ENCODE measurements at places on chromosomes 12 and 14. TPM values are rescaled to one million over a fixed set of nuclear protein-coding genes. Genes with fewer than 3 reads are reported as not detected.

DNA sequence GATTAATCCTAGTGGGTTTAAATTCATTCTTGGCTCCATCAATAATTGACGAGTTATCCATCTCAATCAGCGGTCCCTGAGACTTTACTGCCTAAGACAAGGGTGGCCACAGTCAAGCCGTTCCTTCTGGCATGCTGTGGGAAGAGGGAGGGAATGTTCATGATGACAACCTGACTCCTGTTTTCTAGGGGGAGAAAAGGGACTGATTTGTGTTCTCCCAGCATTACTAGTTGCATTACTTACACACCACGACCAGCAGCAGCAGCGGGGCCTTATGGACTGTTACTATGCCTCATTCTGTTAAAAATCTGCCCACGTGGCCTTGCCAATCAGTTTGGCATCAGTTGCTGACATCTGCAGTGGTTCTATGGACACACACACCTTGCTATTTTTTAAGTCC is 29.9 kb downstream of the PLEKHG7 start:
- H3K27me3 ChIP-seq = no peaks in the 10 kb centered on the region
- no peak overlapping the region for H3K4me3 ChIP-seq
- H3K27ac ChIP-seq = no peak overlapping the region
- peaks cover 28% of the 10 kb centered on the region for H3K4me1 ChIP-seq
- no peaks in the 10 kb centered on the region for H3K36me3 ChIP-seq

GRCh38 chr14:58746261-58746660 is 108.5 kb downstream of the DACT1 start:
- no peaks in the 10 kb centered on the region for H3K27me3 ChIP-seq
- H3K4me1 ChIP-seq = peaks cover 36% of the 10 kb centered on the region
- H3K27ac ChIP-seq = no peak overlapping the region
- H3K4me3 ChIP-seq = no peak overlapping the region
- DNase-seq = peak; percentile 52

GRCh38 chr14:91269076-91269991 is 24.8 kb upstream of the GPR68 start:
- H3K27ac ChIP-seq = peak overlapping the region; percentile 81
- no peaks in the 10 kb centered on the region for H3K27me3 ChIP-seq
- DNase-seq = peak; percentile 91
- peaks cover 12% of the 10 kb centered on the region for H3K4me1 ChIP-seq
- peak overlapping the region; percentile 42 for H3K4me3 ChIP-seq

DNA sequence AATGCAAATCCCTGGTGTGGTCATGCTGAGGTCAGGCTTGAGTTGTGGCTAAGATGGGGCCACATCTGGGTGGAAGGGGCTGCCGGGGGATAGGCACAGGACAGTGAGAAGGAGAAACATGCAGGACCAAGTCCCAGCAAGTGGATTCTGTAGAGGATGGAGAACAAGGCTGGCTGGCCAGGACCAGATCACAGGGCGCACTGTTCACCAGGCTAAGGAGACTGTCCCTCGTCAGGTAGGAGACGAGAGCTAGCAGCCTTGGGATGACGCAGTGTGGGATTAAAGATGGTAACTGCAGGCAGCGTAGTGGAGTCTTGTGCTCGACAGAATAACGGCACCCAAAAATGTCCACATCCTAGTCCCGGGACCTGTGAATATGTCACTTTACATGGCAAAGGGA is 336.1 kb downstream of the BCL11B start:
- H3K4me1 ChIP-seq = no peaks in the 10 kb centered on the region
- no peaks in the 10 kb centered on the region for H3K36me3 ChIP-seq
- H3K4me3 ChIP-seq = no peak overlapping the region
- no peak overlapping the region for H3K27ac ChIP-seq

DNA sequence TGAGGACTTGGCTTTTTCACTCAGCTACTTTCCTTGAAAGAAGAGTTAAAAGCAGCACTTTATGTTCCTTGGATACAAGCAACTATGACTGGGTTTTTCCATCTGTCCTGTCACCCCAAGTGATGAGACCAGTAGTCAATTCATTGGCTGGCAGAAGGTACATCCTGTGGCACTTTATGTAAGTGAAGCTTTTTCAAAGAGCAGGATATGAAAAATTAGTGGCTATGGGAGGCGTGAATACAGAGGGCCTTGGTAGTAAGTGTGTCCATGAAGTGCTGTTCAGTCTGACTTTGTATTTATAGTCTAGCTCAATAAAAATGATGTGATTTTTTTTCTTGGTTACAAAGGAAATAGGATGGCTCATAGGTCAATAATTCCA is 68.8 kb downstream of the DRAM1 start:
- H3K4me3 ChIP-seq = no peak overlapping the region
- no peaks in the 10 kb centered on the region for H3K4me1 ChIP-seq
- H3K36me3 ChIP-seq = no peaks in the 10 kb centered on the region
- H3K27me3 ChIP-seq = no peaks in the 10 kb centered on the region

GRCh38 chr14:79702197-79702596 is 509.1 kb downstream of the DIO2 start:
- no peak for DNase-seq
- no peak overlapping the region for H3K27ac ChIP-seq
- H3K4me3 ChIP-seq = no peak overlapping the region
- no peaks in the 10 kb centered on the region for H3K36me3 ChIP-seq

- peaks cover 10% of the 10 kb centered on the region for H3K4me1 ChIP-seq
- no peaks in the 10 kb centered on the region for H3K27me3 ChIP-seq
- peak; percentile 74 for DNase-seq
- H3K27ac ChIP-seq = peak overlapping the region; percentile 2
These were observed 8.9 kb downstream of the BICD1 start for GRCh38 chr12:32115404-32116104.

- no peaks in the 10 kb centered on the region for H3K27me3 ChIP-seq
- H3K27ac ChIP-seq = peak overlapping the region; percentile 96
- DNase-seq = peak; percentile 41
- peaks cover 41% of the 10 kb centered on the region for H3K36me3 ChIP-seq
These were observed 1.2 kb downstream of the DYRK2 start for GRCh38 chr12:67649570-67650387.

DNA sequence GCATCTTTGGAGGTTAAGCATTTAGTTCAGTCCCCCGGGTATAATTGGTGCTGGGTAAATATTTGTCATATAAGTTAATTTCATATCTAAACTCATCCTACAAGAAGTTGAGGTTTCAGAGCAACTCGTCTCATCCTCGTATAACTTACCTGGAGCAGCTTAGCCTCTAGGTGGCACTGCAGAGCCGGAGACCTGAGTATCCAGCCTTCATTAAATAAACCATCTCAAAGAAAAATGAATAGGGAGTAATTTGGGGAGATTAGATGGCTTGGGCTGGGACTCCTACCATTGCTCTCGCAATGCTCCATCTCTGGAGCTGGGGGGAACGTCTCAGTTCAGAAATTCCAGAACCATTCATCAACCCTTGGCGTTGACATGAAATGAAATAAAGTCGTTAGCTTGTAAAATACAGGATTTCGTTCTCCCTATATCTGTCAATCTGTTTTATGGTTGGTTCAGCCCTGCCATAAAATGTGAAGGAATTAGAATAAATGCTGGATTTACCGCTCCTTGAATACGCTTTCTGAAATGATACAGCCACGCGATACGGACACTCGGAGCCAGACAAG is 122.9 kb upstream of the TMEM132D start:
- H3K27ac ChIP-seq = no peak overlapping the region
- no peaks in the 10 kb centered on the region for H3K36me3 ChIP-seq
- no peak overlapping the region for H3K4me3 ChIP-seq
- no peaks in the 10 kb centered on the region for H3K4me1 ChIP-seq
- peak; percentile 60 for DNase-seq

DNA sequence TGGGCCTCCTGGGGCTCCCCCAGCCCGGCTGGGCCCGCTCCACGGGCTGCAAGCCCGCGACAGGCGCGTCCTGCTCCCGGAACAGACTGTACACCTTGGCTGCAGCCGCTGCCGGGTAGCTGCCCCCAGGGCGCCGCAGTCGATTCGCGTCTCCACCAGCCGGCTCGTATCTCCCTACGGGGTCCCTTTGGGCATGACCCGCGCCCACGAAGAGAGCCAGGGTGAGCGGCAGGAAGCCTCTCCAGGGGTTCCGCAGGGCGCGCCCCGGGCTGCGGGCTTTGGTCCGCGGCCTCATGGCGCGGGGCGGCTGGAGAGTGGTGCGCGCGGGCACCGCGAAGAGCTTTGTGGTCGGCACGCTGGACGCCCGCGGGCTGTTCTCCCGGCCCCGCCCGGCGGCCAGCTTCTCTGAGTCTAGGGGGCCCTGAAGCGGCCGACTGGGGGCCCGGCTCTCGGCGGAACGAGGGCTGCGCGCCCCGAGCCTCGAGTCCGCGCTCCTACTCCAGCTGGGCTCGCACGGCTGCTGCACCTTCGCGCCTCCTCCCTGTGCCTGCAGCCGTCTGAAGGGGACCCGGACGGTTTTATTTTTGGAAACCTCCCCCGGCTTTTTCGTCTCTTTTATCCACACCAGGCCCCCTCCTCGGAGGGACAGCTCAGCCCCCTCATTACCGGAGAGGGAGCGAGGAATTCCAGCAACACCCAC is at the start of gene LTBP2:
LTBP2 (minus strand) TSS at position 588 of the 700 bp plus-strand sequence; CDS start at position 295, 293 bp downstream.
- no peak within 1 kb of the TSS for H3K27ac ChIP-seq
- no peak for DNase-seq
- H3K4me3 ChIP-seq = peak within 1 kb of the TSS; percentile 56
- H3K27me3 ChIP-seq = no peaks in the 10 kb centered on the region
- no peaks in the 10 kb centered on the region for H3K36me3 ChIP-seq
- H3K4me1 ChIP-seq = peaks cover 16% of the 10 kb centered on the region

GRCh38 chr12:66453844-66454243 is 151.6 kb downstream of the HELB start:
- no peaks in the 10 kb centered on the region for H3K36me3 ChIP-seq
- H3K27ac ChIP-seq = no peak overlapping the region
- DNase-seq = no peak

GRCh38 chr12:95723693-95724384 is 66.7 kb downstream of the NTN4 start:
- no peak for DNase-seq
- H3K4me3 ChIP-seq = no peak overlapping the region
- H3K27me3 ChIP-seq = no peaks in the 10 kb centered on the region
- H3K27ac ChIP-seq = no peak overlapping the region
- H3K4me1 ChIP-seq = peaks cover 4% of the 10 kb centered on the region

DNA sequence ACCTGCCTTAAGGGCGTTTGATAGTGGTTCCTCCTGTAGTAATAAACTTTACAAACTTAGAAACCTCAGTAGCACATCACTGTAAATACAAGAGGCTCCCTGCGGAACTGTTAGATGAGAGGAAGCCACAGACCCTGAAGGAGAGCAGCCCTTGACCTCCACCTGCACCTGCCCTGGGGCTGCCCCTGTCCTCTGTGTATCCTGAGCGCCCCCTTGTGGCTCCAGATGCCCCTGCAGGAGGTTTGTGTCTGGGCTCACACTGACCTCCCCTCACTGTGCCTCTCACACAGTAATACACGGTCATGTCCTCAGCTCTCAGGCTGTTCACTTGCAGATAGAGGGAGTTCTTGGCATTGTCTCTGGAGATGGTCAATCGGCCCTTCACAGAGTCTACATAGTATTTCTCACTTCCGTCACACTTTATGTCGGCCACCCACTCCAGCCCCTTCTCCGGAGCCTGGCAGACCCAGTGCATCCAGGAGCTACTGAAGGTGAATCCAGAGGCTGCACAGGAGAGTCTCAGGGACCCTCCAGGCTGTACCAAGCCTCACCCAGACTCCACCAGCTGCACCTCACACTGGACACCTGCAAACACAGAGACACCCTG is 1059.8 kb downstream of the TMEM121 start:
- H3K4me3 ChIP-seq = no peak overlapping the region
- H3K27me3 ChIP-seq = peaks cover 3% of the 10 kb centered on the region
- peak; percentile 27 for DNase-seq
- no peak overlapping the region for H3K27ac ChIP-seq
- no peaks in the 10 kb centered on the region for H3K36me3 ChIP-seq

- no peak overlapping the region for H3K27ac ChIP-seq
- peaks cover 66% of the 10 kb centered on the region for H3K36me3 ChIP-seq
- H3K4me1 ChIP-seq = no peaks in the 10 kb centered on the region
- no peaks in the 10 kb centered on the region for H3K27me3 ChIP-seq
These were observed 10.4 kb downstream of the POLE2 start for GRCh38 chr14:49677643-49678042.

GRCh38 chr14:96040828-96041371 is 1.7 kb downstream of the C14orf132 start:
- H3K4me1 ChIP-seq = no peaks in the 10 kb centered on the region
- DNase-seq = no peak
- no peak overlapping the region for H3K4me3 ChIP-seq
- H3K36me3 ChIP-seq = no peaks in the 10 kb centered on the region
- no peaks in the 10 kb centered on the region for H3K27me3 ChIP-seq
- H3K27ac ChIP-seq = no peak overlapping the region

DNA sequence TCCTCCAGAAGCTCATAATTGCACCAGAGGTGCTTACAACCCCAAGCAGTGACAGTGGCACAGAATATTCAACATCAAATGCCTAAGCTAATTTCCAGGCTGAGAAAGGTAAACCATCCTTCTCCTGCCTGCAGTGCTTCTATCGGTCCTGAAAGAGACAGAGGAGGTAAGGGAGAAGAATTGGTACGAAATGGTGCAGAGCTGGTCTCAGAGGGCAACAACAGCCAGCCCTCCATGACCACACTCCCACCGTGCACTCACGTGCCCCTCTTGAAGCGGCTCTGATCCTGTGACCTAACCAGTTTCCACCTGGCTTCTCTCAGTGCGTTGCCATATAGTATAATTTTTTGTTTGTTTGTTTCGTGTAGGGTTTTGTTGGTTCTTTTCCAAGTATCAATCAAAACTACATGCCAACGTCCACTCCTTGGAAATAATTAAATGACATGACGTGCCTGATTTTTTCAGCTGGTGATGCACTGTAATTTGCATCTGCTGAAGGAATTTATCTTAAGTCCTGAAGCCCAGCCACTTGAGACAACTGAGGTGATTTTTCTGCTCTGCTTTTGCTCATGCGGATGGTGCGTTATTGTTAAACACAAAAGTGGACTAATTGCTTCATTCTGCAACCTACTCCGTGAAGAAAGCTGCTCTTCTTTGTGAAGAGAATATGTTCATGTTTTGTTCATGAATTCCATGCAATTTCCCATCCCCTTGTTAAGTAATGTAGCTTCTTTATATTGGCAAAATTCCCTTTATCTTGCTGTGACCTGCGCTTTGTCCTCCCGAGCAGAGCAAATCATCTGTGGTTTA is 1.3 kb upstream of the ATP2A2 start:
- DNase-seq = no peak
- H3K4me1 ChIP-seq = peaks cover 14% of the 10 kb centered on the region
- no peaks in the 10 kb centered on the region for H3K27me3 ChIP-seq
- H3K4me3 ChIP-seq = peak overlapping the region; percentile 89
- H3K36me3 ChIP-seq = peaks cover 21% of the 10 kb centered on the region
- H3K27ac ChIP-seq = no peak overlapping the region

- peaks cover 15% of the 10 kb centered on the region for H3K27me3 ChIP-seq
- peaks cover 8% of the 10 kb centered on the region for H3K4me1 ChIP-seq
- H3K4me3 ChIP-seq = no peak overlapping the region
- DNase-seq = peak; percentile 1
- no peak overlapping the region for H3K27ac ChIP-seq
These were observed 43.2 kb downstream of the CYP46A1 start for GRCh38 chr14:99727096-99727870.

Gene MYF6
- not detected for total RNA-seq

Gene GPR132
- total RNA-seq = 0.63 TPM

Gene DPF3
- total RNA-seq = 0.79 TPM

Gene FANCM
- 17.4 TPM for total RNA-seq

Gene KRT2
- not detected for total RNA-seq

Gene NEMF
- total RNA-seq = 49.6 TPM

Gene SMCO3
- total RNA-seq = not detected

Gene BHLHE41
- 4.1 TPM for total RNA-seq

Gene SOX5
- total RNA-seq = 13.7 TPM

Gene KCNA5
- total RNA-seq = not detected

Gene DTD2
- 26.3 TPM for total RNA-seq

Gene SLCO1A2
- 0.32 TPM for total RNA-seq

Gene MFAP5
- total RNA-seq = 0.23 TPM

Gene ALDH2
- 0.79 TPM for total RNA-seq

Gene EDDM3A
- not detected for total RNA-seq

Gene PSMC6
- total RNA-seq = 156 TPM

Gene FAIM2
- total RNA-seq = 0.67 TPM

Gene CDC42BPB
- 43.4 TPM for total RNA-seq
